ENCODE measurements at places on chromosomes 16 and 17. TPM values are rescaled to one million over a fixed set of nuclear protein-coding genes. Genes with fewer than 3 reads are reported as not detected.

ANKS3 gene
- 11.6 TPM for total RNA-seq

SCNN1B gene
- 1.7 TPM for total RNA-seq

CDK5R1 gene
- total RNA-seq, result 7.2 TPM

CCDC200 gene
- not detected for total RNA-seq

ATP1B2 gene
- total RNA-seq, result not detected

KRT36 gene
- total RNA-seq, result not detected

CDH11 gene
- total RNA-seq, result 7.9 TPM

AURKB gene
- total RNA-seq, result under 0.01 TPM

TEN1 gene
- total RNA-seq, result 12.9 TPM

HBZ gene
- not detected for total RNA-seq

CFAP97D1 gene
- 0.07 TPM for total RNA-seq

SRCIN1 gene
- total RNA-seq, result 0.68 TPM

CHST4 gene
- total RNA-seq, result under 0.01 TPM

CDR2L gene
- 6.2 TPM for total RNA-seq

HCRT gene
- total RNA-seq, result not detected

KCNG4 gene
- total RNA-seq, result not detected

CNGB1 gene
- total RNA-seq, result 7.3 TPM

RCVRN gene
- not detected for total RNA-seq

WSCD1 gene
- under 0.01 TPM for total RNA-seq

VWA3A gene
- not detected for total RNA-seq

CLEC18B gene
- 2.4 TPM for total RNA-seq

FA2H gene
- 2.4 TPM for total RNA-seq

TEX14 gene
- total RNA-seq, result not detected

SCARF1 gene
- 0.43 TPM for total RNA-seq

SGSH gene
- total RNA-seq, result 3.4 TPM

C16orf54 gene
- total RNA-seq, result not detected

C16orf89 gene
- not detected for total RNA-seq

BRICD5 gene
- total RNA-seq, result 2.1 TPM

LPO gene
- 0.21 TPM for total RNA-seq

GAS2L2 gene
- total RNA-seq, result 0.07 TPM

Data from nasal cavity respiratory epithelium epithelial cell of viscerocranial mucosa (primary cell).